Stimulated activated CD8-positive, alpha-beta memory T cell treated with anti-CD3 and anti-CD28 coated beads, Interleukin-15, amount 100 ng/mL, for 4 hours (primary cell): ENCODE measurements at places on chromosomes 4 and X.

DNA sequence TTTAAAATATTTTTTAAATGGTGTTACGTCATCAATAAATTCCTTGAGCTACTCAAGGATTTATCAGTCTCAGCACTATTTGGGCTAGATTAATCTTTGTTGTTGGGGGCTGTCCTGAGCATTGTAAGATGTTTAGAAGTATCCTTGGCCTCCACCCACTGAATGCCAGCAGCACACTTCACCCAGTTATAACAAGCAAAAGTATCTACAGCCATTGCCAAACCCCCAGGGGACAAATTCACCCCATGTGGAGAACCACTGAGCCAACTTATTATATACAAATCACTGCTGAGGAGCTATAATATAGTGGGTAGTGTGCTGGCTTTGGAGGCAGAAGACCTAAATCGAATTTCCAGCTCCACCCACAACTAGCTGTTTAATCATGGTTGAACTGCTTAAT is 58.3 kb downstream of the ATP10D start:
- DNase-seq: no peak

DNA sequence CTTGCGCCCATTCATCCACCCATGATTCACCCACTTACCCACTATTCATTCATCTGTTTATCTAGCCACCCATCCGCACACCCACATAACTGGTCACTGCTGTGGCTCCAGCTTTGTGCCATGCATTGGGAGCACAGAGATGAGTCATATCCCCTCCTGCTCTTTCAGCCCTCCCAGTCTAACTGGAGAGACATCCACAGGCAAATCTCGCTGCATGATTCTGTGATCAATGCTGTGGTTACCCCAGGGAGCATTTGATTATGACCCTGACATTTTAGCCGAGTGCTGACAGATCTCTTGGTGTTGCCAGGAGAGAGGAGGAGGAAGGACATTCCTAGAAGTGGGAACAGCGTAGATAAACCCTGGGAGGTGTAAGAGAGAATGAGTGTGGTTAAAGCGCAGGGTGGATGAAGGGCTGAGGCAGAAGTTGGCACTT is 10.4 kb upstream of the PORCN start:
- no peak for DNase-seq

GRCh38 chr4:33065749-33066148 is 2345.6 kb downstream of the PCDH7 start:
- no peak for DNase-seq

GRCh38 chr4:26873391-26874026 is 12.9 kb downstream of the STIM2 start:
- DNase-seq: peak; percentile 26
